ENCODE measurements at places on chromosomes 12 and 14.

GRCh38 chr12:101018540-101018939 lies 191.5 kb downstream of the SLC5A8 start:
- peak; percentile 12 for DNase-seq

- DNase-seq: no peak
Observed at GRCh38 chr12:90199006-90199405, 490.4 kb upstream of the ATP2B1 start.

DNA sequence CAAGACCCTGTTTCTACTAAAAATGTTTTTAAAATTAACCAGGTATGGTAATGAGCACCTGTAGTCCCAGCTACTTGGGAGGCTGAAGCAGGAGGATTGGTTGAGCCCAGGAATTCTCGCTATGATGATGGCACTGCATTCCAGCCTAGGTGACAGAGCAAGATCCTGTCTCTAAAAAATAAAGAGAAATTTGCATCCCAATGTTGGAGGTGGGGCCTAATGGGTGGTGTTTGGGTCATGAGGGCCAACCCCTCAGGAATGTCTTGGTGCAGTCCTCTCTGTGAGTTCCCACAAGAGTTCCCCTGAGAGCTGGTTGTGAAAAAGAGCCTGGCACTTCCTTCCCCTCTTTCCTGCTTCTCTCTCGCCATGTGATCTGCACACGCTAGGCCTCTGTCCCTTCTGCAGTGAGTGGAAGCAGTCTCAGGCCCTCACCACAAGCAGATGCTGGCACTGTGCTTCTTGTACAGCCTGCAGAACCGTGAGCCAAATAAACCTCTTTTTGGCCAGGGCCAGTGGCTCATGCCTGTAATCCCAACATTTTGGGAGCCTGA lies 11.3 kb downstream of the ACOT6 start:
- DNase-seq: no peak

- DNase-seq: no peak
Observed at GRCh38 chr12:89024580-89024979, 327.7 kb downstream of the DUSP6 start.

DNA sequence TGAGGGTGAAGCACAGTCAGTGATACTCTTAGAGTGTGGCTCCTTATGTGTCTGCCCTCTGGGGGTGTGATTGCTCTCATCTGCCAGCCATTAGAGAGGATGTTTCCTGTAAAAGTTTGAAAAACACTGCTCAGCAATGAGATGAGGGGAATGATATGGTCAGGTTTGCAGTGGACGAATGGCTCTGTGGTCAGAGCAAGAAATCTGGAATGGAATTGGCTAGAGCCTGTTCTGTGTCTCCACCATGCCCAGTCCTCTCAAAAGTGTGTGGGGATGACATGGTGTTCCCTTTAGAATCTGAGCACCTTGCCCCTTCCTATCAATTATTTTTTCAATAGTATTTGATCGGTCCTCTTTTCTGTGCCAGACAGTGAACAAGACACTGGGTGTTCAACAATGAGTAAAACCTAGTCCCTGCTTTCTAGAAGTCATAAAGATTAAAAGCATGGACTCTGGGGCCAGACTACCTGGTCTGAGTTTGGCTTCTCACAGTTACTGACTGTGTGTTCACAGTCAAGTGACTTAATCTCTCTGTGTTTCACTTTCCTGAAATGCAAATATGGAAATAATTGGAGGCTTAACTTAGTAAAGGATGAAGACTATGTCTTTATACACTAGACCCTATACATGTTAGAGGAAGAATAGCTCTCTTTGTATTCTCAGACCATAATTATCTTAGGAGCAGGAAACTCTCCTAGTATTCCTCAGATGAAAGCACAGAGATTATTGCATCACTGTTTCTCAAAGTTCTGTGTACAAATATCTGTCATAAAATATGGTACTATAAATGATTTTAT lies 1.6 kb downstream of the ACSS3 start:
- DNase-seq: no peak

DNA sequence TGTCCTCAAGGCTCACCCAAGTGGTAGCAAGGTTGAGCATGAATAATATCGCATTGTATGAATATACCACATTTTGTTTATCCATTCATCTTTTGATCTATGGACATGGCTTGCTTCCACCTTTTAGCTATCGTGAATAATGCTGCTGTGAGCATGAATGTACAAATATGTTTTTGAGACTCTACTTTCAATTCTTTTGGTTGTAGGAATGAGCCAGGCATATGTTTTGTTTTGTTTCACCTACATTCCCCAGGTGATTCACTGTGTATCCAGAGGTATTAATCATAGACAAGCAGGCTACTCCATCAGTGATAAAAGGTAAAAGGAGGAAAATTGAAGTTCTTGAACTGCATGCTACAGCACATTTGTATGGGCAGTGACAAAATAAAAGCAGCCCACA lies 35.8 kb downstream of the CDKL1 start:
- DNase-seq: no peak

- peak; percentile 81 for DNase-seq
Observed at GRCh38 chr12:107748472-107748871, 12.5 kb downstream of the PRDM4 start.

- DNase-seq: no peak
Observed at GRCh38 chr12:13093191-13093847, 10.1 kb downstream of the GSG1 start.

DNA sequence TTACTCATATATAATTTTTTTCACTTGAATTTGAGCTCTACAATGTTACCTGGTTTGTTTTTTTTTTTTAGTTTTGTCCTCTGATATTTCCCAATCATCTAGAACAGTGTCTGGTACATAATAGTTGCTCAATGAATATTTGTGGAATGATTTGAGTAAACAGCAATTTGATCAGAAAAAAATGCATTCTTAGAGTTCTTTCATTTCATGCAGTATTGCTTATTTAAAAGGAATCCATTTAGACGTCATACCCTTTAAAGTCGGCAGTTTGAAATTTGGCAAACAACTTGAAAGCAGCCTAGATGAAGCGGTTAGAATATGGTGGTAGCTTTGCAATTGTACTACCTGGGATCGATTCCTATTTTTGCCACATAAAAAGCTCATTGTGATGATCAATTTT lies 140.0 kb downstream of the PDE3A start:
- no peak for DNase-seq

DNA sequence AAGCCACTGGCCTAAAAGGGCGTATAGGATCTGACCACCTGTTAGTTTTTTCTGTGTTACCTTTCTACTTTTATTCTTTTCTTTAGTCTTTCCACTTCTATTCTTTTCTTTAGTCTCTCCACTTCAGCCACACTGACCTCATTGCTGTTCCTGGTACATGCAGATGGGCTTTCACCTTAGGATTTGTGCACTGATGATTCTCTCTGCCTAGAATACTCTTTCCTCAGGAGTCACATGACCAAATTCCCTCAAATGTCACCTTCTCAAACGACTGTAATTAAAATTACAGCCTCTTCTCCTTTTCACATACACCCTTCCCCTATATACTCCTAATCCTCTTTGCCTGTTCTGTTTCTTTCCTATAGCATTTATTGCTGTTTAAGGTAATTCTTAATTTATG lies 36.0 kb downstream of the GPHN start:
- no peak for DNase-seq

- no peak for DNase-seq
Observed at GRCh38 chr12:2697057-2697800, 97.5 kb upstream of the FKBP4 start.

Measured in stromal cell of bone marrow (primary cell).